Spleen (tissue), 13 donors: ENCODE measurements at places on chromosomes 2 and 18. TPM values are rescaled to one million over a fixed set of nuclear protein-coding genes. Genes with fewer than 3 reads are reported as not detected.

The PAIP2B gene
- total RNA-seq, result 3.6 TPM

- H3K36me3 ChIP-seq, result no peaks in the 10 kb centered on the region
- no peak overlapping the region for H3K27ac ChIP-seq
- no peak overlapping the region for H3K4me3 ChIP-seq
- no peak for DNase-seq
- peaks cover 36% of the 10 kb centered on the region for H3K27me3 ChIP-seq
Measured at GRCh38 chr2:110777531-110778311, 45.3 kb downstream of the ACOXL start.

DNA sequence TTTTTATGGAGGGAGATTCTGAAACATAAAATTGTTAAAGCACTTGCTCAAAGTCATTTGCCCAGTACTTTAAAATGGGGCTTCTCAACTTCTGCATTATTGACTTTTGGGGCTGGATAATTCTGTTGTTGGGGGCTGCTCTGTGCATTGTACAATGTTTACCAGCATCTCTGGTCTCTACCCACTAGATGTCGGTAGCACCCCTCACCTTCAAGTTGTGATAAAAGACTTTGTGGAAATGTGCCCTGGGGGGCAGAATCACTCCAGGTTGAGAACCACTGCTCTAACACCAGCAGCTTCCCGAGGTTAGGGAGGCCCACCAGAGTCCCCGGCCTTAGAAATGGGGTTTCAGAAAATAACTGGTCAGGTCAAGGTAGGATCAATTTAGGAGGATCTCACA lies 26.8 kb upstream of the CUL3 start:
- no peaks in the 10 kb centered on the region for H3K36me3 ChIP-seq
- H3K27me3 ChIP-seq, result no peaks in the 10 kb centered on the region
- no peak for DNase-seq
- H3K4me1 ChIP-seq, result no peaks in the 10 kb centered on the region

- no peak overlapping the region for H3K4me3 ChIP-seq
- H3K4me1 ChIP-seq, result no peaks in the 10 kb centered on the region
- H3K27me3 ChIP-seq, result no peaks in the 10 kb centered on the region
Measured at GRCh38 chr2:228846161-228846560, 424.9 kb downstream of the PID1 start.

The AFTPH gene
- 44.0 TPM for total RNA-seq

The ATG16L1 gene
- 35.0 TPM for total RNA-seq

DNA sequence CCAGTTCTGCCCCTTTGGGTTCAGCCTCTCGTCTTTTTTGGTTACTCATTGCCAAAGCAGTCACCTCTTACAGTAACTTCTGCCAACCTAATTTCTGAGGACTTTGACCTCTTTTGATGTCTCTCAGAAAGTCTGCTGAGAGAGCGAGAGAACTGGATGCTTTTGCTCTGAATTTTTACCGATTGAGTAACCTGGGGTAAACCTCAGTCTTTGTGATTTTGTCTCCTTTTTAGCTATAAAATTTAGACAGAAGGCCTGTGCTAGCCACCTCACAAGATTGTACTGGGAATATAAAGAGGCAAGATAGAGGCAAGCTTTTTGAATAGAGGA lies 34.8 kb upstream of the IL1R1 start:
- peaks cover 19% of the 10 kb centered on the region for H3K4me1 ChIP-seq
- no peak overlapping the region for H3K4me3 ChIP-seq
- H3K27me3 ChIP-seq, result peaks cover 20% of the 10 kb centered on the region
- H3K27ac ChIP-seq, result no peak overlapping the region
- peaks cover 13% of the 10 kb centered on the region for H3K36me3 ChIP-seq
- no peak for DNase-seq
